ENCODE measurements at places on chromosomes 7 and 10. TPM values are rescaled to one million over a fixed set of nuclear protein-coding genes. Genes with fewer than 3 reads are reported as not detected.

Gene NPFFR1
- not detected for total RNA-seq

- no peak for DNase-seq
Observed at GRCh38 chr7:2037301-2037807, 195.4 kb downstream of the MAD1L1 start.

Gene SFXN3
- total RNA-seq = 95.5 TPM

DNA sequence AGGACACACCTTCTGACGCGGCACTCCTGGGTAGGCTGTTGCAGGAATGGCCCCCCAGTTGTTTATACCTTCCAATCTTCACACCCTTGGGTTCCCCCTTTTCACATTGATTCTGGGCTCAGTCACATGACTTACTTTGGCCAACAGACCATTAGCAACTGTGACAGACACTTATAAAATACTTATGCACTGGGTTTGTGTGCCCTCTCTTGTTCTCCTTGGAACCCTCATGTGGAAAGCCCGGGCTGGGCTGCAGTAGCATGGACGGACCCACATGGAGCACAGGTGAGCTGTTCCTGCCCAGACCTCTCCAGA, 69.0 kb downstream of the ATXN7L1 start:
- no peak for DNase-seq

GRCh38 chr10:43314626-43315495, 48.0 kb upstream of the RASGEF1A start:
- no peak for DNase-seq

Measured in esophagus muscularis mucosa (tissue), 4 donors.